CD4-positive, alpha-beta T cell treated with Interleukin-12 subunit alpha and Interleukin-12 subunit beta, for 1 hour (primary cell): ENCODE measurements at places on chromosomes 4 and X.

GRCh38 chrX:39442332-39442731 is 641.1 kb downstream of the MID1IP1 start:
- no peak for DNase-seq

- no peak for DNase-seq
Measured at GRCh38 chr4:4867375-4868039, 8.0 kb downstream of the MSX1 start.

DNA sequence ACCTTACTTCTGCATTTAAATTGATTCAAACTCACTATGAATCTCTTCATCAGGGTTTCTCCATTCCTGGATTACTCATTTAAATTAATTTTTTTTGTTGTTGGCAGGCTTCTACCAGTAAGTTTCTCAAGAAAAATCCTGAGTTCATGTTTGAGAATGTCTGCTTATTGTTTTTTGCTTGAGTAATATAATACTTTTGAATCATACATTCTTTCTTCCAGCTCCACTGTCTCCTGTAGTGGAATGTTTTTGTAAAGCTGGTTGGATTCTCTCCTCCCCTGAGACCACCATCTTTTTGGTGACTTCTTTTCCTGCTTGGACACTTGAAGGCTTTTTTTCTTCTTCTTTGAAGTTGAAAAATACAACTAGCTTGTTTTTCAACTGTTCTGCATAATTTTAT is 4.3 kb upstream of the MID1IP1 start:
- no peak for DNase-seq

DNA sequence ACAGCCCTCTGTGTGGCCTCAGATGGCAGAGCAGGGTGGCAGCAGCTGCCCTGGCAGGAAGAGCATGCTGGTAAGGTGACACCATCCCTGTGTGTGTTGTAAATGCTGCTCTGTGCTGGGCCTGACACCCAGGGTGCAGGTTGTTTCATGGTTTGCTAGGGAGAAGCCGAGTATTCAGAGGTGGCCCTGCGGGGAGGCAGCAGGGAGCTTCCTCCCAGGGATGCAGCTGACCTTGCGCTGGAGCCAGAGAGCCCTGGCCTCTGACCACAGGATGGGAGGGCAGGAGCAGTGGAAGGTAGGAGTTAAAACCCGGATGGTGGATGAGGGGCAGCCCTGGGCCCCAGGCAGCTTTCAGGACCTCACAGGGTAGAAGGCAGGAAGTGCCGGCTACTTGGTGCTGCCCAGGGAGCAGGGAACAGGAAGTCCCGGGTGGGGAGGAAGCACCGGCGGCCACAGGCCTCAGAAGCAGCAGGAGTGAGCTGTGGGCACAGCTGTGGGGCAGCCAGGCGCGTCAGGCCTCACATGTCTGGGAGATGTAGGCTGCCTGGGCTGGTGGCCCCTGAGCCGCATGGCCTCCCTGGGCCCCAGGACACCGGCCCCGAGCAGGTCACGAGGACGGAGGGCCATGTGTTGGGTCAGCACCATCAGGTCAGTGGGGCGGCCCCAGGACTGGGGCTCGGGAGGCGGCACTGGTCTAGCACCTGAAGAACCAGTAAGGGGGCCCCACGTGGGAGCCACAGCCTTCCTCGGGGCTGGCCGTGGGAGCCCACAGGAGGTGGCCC is 19.1 kb downstream of the SH3BP2 start:
- DNase-seq: peak; percentile 68

GRCh38 chr4:123477711-123478209 is 81.2 kb downstream of the SPRY1 start:
- DNase-seq: peak; percentile 31

- DNase-seq: no peak
Measured at GRCh38 chrX:482192-482701, 95.5 kb upstream of the PPP2R3B start.

- no peak for DNase-seq
Measured at GRCh38 chr4:140003876-140004548, 150.0 kb downstream of the MAML3 start.

DNA sequence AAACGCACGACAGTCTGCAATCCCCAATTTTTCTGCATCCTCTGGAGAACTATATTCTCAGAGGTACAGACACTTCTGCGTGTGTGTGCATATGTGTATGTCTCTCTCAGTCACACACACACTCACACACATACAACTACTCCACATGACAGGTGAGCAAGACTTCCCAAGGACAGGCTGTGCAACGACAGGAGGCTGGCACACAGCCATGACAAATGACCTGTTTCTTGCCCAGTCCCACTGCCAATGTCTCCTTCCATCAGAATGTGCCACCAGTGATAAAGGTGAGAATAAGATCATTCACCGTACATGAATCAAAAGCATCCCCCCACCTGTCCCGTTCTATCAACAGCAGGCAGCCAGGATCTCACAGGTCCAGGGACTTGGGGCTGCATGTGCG is 52.4 kb downstream of the PPP2R2C start:
- DNase-seq: no peak

DNA sequence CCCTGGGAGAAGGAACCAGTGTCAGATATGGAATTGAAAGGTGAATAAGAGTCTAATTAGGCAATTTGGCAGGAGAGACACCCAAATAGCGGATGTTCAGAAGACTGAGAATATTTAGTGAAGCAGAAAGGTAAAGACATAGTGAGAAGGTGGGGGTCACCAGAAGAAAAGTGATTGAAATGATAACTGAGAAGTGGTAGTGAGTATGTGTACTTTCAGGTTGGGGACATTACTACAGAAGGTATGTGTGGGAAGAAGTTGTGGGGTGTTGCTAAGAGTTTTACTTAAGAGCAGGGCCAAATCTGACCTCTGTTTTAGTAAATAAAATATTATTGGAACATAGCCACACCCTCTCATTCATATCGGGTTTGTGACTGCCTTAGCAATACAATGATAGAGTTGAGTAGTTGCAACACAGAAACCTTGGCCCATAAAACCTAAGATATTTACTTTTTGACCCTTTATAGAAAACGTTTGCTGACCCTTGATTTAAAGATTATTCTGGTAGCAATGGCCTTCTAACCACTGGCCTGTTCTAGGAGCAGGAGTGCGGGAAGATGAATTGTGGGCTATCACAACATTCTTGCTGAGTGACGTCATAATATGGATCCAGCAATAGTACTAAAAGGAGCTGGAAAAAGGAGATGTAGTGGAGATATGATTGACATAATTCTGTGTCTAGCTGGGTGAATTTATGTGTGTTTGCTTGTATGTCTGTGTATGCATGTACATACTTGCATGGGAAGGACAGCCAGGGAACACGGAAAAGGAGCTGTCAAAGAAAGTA is 115.3 kb downstream of the HS3ST1 start:
- no peak for DNase-seq

GRCh38 chr4:15601862-15602261 is 53.3 kb downstream of the FBXL5 start:
- no peak for DNase-seq

DNA sequence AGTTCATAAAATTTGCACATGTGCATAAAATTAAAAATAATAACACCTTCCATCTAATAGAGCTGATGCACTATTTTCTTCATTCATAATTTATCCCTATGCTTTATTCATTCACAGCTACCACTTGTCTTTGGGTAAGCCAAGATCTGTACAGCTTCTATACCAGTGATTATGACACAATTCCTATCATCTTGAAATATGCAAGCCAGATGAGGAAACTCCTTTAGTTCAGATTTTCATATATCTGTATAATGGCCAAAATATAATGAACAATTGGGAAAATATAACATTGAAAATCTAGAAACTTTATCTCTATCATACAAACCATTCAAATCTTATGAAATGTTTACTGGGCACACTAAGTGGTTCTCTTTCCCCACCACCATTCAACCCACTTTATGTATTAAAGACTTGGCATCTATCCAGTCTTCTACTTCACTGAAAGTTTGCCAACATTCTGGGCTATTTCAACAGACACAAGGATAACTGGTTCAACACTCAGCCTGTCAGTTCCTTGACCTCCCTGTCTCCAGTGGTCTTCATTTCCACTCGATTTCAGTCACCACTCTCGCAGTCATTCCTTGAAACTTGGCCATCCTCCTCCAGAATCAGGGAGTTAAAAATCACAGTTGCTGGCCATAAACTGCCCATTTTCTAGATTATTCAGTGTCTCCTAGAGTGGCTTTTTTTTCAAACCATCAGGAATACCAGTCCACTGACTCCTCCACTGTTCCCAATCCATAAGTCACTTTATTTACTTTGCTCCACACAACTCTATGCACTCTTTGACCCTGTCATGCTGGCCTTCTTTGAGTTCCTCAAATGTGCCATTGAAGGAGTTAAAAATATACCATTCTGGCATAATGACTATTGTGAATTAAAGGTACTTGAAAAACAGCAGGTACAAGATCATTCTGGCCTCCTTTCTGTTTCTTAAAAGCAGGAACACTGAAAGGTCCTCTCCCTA is 85.5 kb downstream of the CAMK2D start:
- DNase-seq: no peak

GRCh38 chr4:189376901-189377300 is 563.8 kb upstream of the FRG1 start:
- no peak for DNase-seq

DNA sequence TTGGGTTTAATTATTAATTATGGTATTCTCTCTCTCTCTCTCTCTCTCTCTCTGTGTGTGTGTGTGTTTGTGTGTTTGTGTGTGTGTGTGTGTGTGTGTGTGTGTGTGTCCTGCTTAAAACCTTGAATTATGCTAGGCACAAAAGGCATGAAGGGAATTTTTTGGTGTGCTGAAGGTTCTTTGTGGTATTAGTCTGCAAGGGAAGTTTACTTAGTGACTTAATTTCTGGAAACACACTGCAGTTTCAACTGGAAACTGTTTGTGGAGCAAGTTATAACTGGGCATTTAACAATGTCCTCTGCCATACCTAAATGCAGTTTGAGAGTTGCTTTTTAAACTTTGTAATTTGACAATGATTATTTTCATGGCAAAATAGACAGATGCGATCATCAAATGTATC is 111.7 kb downstream of the FRMPD4 start:
- no peak for DNase-seq

- no peak for DNase-seq
Measured at GRCh38 chrX:2965965-2966364, 36.8 kb upstream of the ARSD start.

- no peak for DNase-seq
Measured at GRCh38 chr4:147964266-147964880, 232.5 kb downstream of the ARHGAP10 start.

DNA sequence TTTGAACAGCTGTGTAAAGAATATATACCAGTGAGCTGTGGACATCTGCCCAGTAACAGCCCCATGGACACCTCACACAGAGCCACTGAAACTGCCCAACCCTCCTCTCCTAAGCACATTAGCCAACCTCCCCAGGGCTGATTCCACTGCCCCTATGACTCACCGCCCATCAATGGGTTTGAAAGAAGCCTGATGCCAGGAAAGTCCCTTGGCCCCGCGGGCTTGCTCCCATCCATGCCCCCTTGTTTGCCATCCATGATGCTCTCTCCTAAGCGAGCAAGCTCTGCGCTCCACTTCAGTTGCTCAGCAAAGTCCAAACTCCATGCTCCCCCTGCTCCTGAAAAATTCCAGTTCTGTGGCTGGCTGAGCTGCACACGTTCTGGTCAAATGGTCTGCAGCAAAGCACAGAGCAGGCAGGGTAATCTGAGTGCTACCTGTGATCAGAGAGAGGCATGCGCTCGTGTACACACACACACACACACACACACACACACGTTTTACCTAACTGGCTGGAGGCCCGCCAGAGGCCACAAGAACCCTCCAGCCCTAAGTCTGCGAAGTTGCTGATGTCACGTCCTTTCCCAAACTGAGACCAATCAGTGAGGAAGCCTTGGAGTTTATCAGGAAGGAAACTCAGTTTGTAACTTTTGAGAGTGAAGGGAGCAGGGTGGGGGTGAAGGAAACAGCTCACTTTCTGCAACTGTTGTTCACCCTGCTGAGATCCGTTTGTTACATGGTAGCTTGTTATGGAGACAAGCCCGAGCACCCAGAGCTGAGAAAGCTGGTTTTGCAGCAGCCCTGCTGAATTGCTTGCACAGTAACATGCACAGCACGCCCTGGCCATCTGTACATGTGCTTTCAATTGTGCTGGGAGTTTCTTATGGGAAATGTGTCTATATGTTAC is at the start of gene ASB9:
TSS of gene ASB9 (minus strand) at position 466 of the 904 bp plus-strand sequence. CDS start at position 257, 209 bp downstream.
- peak; percentile 33 for DNase-seq

DNA sequence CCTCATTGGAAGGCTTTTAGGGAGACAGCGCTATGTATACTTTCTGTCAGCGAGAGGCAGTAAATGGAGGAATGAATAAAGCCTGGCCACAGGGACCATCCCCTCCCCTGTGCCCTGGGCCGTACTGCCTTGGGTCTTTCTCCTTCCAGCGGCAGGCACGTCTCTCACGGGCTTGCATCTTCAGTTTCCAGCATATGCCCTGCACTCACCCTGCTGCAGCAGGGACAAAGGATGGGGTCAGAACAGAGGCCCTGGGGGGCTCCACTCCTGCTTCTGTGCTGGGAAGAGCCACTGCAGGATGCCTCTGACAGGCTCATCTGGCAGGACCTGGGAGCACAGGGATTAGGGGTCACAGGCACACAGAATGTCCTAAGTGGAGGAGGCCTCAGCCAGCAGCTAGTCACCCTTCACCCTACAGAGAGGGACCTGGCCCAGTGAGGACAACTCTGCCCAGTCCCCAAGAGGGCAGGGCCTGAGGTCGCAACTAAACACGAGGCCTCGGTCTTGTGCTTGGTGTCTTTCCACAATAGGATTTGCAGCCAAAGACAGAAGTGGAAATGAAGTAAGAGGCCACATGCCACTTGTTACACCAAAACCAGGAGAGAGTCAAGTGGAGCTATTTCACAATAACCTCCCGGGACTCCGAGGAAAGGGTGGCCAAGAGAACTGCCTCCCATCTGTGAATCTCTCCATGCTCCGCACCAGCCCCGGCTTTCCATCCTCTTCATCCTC is 150.8 kb downstream of the AFAP1 start:
- DNase-seq: no peak

- DNase-seq: no peak
Measured at GRCh38 chrX:35289952-35290351, 347.4 kb downstream of the FAM47B start.

DNA sequence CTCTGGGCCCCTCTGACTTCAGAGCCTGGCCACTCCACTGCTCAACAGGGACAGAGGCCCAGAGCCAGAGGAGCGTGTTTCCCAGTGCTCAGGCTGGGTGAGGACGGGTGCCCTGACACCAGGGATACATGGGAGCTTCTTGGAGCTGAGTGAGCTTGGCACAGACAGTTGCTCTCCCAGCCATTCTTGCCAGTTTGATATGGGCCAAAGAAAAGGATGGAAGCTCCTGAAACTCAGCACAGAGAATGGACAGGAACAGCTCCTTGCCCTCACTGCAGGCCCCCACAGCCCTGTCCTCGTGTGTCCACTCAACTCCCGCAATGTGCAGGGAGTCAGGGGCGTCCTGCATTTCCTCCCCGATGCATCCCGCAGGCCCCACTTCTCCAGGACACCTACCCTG is 38.8 kb downstream of the NSG1 start:
- no peak for DNase-seq

GRCh38 chr4:16290681-16291420 is 64.6 kb upstream of the TAPT1 start:
- DNase-seq: no peak

DNA sequence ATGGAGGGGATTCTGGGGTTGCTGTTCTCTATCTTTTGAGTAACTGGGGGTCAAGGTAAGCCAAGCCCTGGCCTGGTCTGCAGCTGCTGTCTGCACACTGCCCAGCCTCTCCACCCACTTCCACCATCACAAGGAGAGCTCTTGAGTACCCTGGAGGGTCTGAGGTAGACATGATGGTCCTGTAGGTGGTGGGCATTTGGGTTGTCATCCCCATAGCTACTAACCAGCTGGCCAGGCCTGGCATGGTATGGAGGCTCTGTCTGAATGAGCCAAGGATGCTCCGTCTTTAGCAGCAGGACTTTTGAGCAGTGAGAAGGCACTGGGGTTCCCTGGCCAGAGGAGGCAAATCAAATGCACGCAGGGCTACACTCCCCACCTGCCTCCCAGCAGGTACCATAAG is 82.7 kb downstream of the NHSL2 start:
- no peak for DNase-seq
